ENCODE measurements at places on chromosomes 5 and 9.

DNA sequence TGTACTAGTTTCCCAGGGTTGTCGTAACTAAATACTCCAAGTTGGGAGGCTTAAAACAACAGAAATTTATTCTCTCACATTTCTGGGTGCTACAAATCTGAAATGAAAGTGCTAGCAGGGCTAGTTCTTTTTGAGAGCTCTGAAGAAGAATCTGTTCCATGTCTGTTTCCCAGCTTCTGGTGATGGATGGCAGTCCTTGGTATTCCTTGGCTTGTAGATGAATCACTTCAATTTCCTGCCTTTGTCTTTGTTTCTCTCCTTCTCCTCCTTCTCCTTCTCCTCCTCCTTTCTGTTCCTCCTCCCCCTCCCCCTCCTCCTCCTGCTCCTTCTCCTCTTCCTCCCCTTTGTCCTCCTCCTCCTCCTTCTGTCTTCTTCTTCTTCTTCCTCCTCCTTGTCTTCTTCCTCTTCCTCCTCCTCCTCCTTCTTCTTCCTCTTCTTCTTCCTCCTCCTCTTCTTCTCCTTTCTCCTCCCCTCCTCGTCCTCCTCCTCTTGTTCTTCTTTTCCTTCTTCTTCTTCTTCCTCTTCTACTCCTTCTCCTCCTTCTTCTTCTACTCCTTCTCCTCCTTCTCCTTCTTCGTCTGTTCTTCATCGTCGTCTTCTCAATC, 104.7 kb upstream of the ANKRD55 start:
- no peak for DNase-seq

DNA sequence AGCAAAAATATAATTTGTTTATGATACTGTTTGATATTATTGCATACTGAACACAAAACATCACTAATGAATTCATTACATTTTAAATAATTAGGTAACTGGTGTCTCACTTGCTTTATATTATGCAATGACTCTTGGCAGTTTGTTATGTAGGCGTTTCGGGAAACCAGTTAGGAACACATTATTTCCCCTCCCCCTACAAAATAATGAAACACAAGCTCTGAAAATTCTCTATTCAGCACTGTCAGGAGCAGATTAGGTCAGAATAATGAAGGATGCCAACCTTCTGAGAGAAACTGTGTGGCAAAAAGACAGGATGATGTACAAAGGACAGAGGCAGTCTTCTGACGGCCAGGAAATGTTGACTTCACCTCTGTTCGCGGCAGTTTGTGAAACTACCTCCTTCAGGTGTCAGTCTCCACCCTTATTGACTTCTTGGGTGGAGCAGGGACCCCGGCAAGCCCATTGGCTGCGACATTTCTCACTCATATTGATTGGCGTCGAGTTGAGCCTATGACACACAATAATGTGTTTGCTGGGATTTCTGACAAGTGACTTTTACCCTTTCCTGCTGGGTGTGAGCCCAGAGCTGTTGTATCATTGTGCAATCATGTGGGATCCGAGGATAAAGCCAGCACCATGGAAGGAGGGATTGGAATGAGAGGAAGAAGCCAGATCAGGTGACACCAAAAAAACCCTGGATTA, 33.9 kb downstream of the SH3PXD2B start:
- no peak for DNase-seq

DNA sequence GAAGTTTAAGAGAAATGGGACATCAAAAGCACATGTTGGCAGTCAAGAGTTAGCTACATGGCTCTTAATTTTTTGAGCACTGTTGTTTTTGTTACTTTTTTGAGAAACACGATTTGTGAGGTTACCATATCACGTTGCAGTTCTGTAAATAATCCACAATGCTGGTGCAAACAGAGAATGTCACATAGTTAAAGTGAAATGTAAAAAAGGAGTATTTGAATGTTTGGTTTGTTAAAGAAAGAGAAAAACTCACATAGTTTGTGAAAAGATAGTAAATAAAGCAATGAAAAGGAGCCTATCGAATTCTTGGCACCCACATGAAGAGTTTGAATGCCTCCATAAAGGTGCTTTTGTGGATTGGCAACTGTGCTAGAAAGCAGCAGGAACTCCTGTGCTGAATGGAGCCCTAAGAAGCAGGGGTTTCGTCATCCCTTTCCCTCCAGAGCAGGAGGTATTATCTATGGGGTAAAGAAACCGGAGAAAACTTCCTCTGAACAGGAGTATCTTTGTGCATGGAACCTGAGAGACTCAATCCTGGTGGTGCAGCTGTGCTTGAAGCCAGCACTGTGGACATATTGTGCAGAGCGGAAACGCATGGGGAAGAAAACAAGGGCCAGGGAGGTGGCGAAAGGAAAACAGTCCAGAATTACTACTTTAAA, 148.5 kb upstream of the OTULINL start:
- DNase-seq: no peak

- no peak for DNase-seq
These were observed at the start of gene ENG for GRCh38 chr9:127854184-127854806. Gene ENG (minus strand): TSS chr9:127854658. CDS start chr9:127854355, 303 bp downstream.

GRCh38 chr5:157030692-157031091, 28.2 kb downstream of the HAVCR1 start:
- no peak for DNase-seq

DNA sequence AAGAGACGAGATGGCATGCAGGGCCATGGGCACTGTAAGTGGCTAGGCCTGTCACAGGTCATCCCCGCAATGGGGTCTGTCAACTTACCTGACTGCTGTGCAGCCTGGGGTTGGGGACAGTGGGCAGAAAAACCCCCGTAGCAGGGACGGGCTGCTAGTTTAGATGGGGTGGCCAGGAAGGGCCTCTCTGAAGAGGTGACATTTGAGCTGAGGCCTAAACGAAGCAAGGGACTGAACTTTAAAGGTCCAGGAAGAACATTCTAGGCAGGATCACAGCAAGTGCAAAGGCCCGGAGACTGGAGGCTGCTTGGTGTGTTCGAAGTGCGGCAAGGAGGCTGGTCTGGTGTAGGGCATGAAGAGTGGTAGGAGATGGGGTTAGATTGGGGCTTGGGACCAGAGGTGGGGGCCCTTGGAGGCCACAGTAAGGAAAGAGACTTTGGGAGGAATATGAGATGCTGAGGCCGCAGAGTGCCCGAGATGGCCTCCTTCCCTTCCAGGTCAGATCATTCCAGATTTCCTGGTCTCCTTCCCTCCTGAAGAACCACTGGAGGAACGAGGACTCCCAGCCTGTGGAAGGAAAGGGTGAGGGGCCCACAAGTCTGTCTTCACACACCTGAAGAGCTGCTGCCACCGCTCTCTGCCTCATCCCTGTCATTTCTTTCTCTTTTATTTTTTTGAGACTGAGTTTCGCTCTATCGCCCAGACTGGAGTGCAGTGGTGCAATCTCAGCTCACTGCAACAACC, 37.9 kb upstream of the SH3PXD2B start:
- DNase-seq: no peak

GRCh38 chr5:171158581-171158980, 150.5 kb upstream of the TLX3 start:
- no peak for DNase-seq

DNA sequence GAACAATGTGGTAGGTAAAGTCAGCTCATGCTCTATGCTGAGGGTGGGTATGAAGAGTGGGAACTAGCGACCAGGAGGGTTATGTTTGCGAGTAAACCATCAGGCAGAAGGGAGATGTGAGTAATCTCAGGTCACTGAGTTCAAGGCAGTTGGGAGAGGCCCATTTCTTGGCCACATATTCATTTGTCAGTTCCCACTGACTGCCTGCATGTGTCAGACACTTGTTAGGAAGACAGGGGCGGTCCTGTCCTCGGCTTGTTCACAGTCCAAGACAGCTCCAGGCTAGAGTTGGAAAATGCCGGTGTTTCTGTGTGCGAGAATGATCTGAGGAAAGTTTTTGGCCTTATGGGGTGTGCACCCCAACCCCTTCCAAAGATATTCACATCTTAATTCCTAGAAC, 48.6 kb upstream of the GDNF start:
- no peak for DNase-seq

DNA sequence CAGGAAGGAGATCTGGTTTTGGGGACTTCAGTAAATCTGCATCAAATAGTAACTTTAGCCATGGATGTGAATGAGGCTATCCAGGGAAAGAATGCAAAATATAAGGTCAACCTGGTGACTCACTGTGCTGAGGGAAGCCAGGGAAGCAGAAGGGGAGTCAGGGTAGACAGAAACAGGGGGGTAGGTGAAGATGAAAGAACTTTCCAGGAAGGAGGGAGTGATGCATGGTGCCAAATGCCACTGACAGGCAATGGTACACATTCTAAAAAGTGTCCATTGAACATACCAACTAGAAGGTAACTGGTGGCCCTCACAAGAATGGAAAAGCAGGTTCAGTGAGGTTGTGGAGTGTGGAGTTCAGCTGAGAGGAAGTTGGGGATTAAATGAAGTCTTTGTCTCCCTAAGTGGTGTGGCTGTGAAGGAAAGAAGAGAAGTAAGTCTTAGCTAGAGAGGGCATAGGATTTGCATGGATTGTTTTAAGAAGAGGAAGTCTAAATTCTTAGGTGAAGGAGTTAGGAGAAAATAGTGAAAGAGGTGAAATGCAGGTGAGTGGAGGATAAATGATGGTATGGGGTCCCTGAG, 35.5 kb downstream of the PALM2AKAP2 start:
- no peak for DNase-seq

GRCh38 chr9:107755246-107755645, 265.7 kb upstream of the KLF4 start:
- no peak for DNase-seq

- no peak for DNase-seq
These were observed 47.7 kb upstream of the TMC1 start for GRCh38 chr9:72473474-72474261.

DNA sequence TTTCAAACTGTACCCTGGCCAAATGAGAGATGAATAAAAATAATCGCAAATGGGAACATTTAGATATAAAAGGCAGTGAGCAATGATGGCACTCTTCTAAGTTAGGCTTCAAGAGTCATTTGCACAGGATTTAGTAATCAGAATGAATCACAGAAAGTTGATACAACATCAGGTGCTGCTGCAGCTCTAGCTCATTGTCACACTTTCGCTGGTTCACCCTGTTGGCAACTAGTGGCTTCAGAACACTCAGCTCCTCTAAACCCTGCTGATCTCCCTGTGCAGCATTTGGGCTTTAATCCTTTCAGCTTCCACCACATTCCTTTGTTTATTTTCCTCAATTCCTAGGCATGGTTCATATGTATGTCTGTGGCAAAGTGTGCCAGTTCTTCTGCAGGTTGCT, 2071.2 kb upstream of the CDH6 start:
- no peak for DNase-seq

DNA sequence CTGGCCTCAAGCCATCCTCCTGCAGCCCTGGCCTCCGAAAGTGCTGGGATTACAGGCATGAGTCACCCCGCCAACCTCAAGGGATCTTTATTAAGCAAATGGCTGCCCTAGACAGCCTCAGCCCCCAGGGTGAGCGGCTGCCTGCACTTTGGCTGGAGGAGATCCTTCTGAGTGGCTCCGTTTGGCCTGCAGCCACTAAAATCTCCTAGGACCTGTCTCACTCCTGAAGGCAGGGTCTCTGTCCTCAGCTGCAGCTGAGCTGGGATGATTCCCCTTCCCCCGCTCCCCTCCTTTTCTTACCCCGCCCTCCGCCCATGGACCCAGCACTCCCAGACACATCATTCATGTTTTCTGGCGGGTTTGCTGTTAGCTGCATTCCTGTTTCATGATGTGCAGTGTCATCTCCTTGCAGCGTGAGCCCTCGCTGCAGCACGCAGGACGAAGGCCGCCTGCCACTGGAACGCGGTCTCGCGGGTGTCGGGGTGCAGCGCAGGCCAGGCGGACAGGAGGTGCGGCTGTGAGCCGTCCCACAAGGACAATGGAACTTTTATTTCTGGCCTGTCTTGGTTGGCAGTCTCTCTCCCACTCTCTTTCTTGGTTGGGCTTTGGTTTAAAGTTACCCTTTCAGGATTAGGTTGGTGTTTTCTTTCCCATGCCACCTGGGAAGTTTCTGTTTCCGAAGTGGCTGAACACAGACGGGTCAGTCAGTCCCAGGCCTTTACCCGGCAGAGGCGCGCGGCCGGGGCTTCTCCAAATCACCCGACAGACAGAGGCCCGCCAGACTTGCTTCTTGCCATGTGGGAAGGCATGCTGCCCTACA, 137.1 kb downstream of the FOXD1 start:
- no peak for DNase-seq

- no peak for DNase-seq
These were observed 34.2 kb upstream of the GOLGA1 start for GRCh38 chr9:124975131-124975530.
